ENCODE measurements at places on chromosomes 4 and X. TPM values are rescaled to one million over a fixed set of nuclear protein-coding genes. Genes with fewer than 3 reads are reported as not detected.
A peak's percentile ranks its signal among the peaks of the same experiment; 100 is the strongest.

GRCh38 chrX:9503261-9503660, 38.4 kb downstream of the TBL1X start:
- H3K27me3 ChIP-seq: no peaks in the 10 kb centered on the region
- H3K36me3 ChIP-seq: no peaks in the 10 kb centered on the region
- no peaks in the 10 kb centered on the region for H3K4me1 ChIP-seq
- DNase-seq: no peak
- no peak overlapping the region for H3K27ac ChIP-seq
- no peak overlapping the region for H3K4me3 ChIP-seq

DNA sequence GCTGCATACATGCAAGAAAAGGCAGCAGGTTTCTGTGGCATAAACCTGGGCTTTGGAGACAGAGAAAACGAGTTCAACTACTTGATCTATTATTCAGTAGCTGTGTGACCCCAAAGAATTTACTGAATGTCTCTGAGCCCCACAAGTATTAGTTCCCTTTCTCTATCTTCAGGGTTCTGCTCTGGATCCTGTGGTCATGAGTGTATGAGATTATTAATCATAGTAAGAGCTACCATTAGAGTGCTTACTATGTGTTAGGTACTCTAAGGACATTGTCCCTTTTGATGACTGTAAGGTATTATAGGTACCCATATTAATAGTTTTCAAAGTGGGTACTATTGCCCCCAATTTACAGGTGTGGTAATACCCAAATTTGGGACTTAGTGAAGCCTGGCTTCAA, 5.5 kb downstream of the TEX13D start:
- DNase-seq: no peak
- H3K27ac ChIP-seq: no peak overlapping the region
- no peaks in the 10 kb centered on the region for H3K4me1 ChIP-seq
- no peaks in the 10 kb centered on the region for H3K27me3 ChIP-seq

DNA sequence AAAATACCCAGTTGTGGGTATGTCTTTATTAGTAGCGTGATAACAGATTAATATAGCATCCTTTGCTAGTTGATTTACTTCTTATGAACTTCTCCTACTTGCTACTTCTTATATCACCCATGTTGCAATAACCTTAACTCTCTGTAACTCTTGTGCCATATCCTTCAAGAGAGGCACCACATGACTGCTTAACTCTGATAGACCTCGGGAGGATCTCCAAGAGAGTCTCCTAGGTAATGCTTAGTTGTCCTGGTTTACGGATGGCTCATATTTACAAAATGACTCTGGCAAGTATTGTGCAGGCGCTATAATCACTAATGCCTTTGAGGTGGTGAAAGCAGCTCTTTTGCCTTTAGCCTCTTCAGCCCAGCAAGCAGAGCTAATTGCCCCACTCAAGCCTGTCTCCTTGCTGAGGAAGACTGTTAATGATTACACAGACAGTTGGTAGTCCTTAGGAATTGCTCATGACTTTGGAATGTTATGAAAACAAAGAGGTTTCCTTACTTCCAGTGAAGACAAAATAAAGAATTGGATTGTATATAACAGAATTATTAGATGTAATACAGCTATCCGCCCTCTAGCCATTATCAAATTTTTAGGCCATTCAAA, 1305.8 kb downstream of the PCDH7 start:
- H3K4me1 ChIP-seq: no peaks in the 10 kb centered on the region
- no peaks in the 10 kb centered on the region for H3K27me3 ChIP-seq
- H3K4me3 ChIP-seq: no peak overlapping the region
- no peak overlapping the region for H3K27ac ChIP-seq

DNA sequence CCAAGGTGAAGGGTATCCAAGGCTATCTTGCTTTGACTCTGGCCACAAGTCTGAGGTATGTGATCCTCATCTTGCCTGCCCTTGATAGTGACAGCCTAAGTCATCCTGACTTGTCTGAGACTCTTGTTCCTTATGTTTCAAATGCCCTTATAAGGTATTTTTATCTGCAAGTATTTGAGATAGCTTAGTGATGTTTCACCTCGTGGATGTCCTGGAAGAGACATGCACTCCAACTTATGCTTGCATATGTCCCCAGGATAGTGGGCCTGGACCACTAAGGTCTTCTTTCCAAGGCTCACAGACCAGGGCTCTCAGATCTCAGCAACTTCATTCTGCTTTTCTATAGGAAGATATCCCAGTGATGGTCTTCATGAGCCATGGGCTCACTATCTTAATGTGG, 120.5 kb upstream of the WDR1 start:
- no peaks in the 10 kb centered on the region for H3K27me3 ChIP-seq
- no peak overlapping the region for H3K27ac ChIP-seq
- DNase-seq: no peak
- H3K4me1 ChIP-seq: no peaks in the 10 kb centered on the region

DNA sequence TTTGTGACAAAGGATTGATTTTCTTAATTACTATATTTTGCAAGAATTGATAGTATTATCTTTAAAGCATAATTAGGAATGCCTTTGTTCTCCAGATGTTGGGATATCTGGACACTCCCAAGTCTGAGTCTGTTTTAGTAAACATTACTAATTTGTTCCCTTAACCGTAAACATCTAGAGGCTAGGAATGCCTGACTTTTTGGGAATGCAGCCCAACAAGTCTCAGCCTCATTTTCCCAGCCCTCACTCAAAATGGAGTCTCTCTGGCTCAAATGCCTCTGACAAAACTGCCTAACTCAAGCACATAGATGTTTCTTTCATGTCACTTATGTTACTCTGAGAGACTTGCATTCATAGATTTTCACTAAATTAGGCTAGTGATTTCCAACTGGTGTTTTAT, 297.0 kb upstream of the CLNK start:
- no peaks in the 10 kb centered on the region for H3K4me1 ChIP-seq
- no peak overlapping the region for H3K27ac ChIP-seq
- H3K36me3 ChIP-seq: no peaks in the 10 kb centered on the region
- no peaks in the 10 kb centered on the region for H3K27me3 ChIP-seq
- H3K4me3 ChIP-seq: no peak overlapping the region
- no peak for DNase-seq

DNA sequence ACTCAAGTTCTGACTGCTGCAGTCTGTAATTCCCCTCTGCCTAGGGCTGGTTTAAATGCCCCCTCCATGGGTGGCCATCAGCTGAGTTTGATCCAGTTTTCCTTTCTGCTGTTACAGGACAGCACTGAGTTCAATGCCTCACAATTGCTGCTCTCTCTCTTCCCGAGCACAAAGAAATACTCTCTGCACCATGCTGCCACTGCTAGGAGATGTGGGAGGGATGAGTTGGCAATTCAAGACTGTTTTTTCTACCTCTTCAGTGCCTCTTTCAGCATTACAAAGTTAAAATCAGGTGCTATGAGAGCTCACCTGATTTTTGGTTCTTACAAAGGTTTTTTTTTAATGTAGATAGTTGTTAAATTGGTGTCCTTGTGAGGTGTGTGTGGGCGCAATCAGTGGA, 24.3 kb downstream of the CYSLTR1 start:
- H3K4me1 ChIP-seq: no peaks in the 10 kb centered on the region
- H3K4me3 ChIP-seq: no peak overlapping the region
- no peaks in the 10 kb centered on the region for H3K27me3 ChIP-seq
- no peak overlapping the region for H3K27ac ChIP-seq

- H3K4me1 ChIP-seq: no peaks in the 10 kb centered on the region
- no peaks in the 10 kb centered on the region for H3K27me3 ChIP-seq
Observed at GRCh38 chrX:29666366-29666765, 549.0 kb upstream of the MAGEB2 start.

GRCh38 chr4:166941629-166942028, 292.7 kb downstream of the SPOCK3 start:
- H3K36me3 ChIP-seq: no peaks in the 10 kb centered on the region
- no peak overlapping the region for H3K4me3 ChIP-seq
- no peaks in the 10 kb centered on the region for H3K4me1 ChIP-seq
- no peak for DNase-seq

GRCh38 chr4:38385093-38386004, 278.6 kb upstream of the KLF3 start:
- DNase-seq: peak; percentile 74
- peak overlapping the region; percentile 11 for H3K27ac ChIP-seq
- no peaks in the 10 kb centered on the region for H3K36me3 ChIP-seq
- peaks cover 45% of the 10 kb centered on the region for H3K4me1 ChIP-seq
- no peak overlapping the region for H3K4me3 ChIP-seq

GRCh38 chr4:98652996-98653395, 5.4 kb downstream of the TSPAN5 start:
- H3K27me3 ChIP-seq: no peaks in the 10 kb centered on the region
- H3K4me3 ChIP-seq: no peak overlapping the region
- no peak overlapping the region for H3K27ac ChIP-seq
- no peak for DNase-seq
- no peaks in the 10 kb centered on the region for H3K4me1 ChIP-seq

- H3K4me1 ChIP-seq: no peaks in the 10 kb centered on the region
- no peak overlapping the region for H3K4me3 ChIP-seq
- no peak overlapping the region for H3K27ac ChIP-seq
- no peaks in the 10 kb centered on the region for H3K27me3 ChIP-seq
Observed at GRCh38 chrX:13093529-13094140, 49.2 kb upstream of the FAM9C start.

- no peaks in the 10 kb centered on the region for H3K36me3 ChIP-seq
- H3K4me1 ChIP-seq: no peaks in the 10 kb centered on the region
- no peak overlapping the region for H3K27ac ChIP-seq
- no peaks in the 10 kb centered on the region for H3K27me3 ChIP-seq
- DNase-seq: no peak
Observed at GRCh38 chr4:22736912-22737311, 44.2 kb downstream of the GBA3 start.

- no peak overlapping the region for H3K27ac ChIP-seq
- DNase-seq: no peak
- H3K4me1 ChIP-seq: no peaks in the 10 kb centered on the region
- no peak overlapping the region for H3K4me3 ChIP-seq
- no peaks in the 10 kb centered on the region for H3K36me3 ChIP-seq
- H3K27me3 ChIP-seq: no peaks in the 10 kb centered on the region
Observed at GRCh38 chr4:162403419-162403818, 239.6 kb upstream of the FSTL5 start.

FDCSP gene
- 0.50 TPM for total RNA-seq

All from kidney (tissue), 22 donors.